ENCODE measurements at places on chromosomes 3 and 15.

DNA sequence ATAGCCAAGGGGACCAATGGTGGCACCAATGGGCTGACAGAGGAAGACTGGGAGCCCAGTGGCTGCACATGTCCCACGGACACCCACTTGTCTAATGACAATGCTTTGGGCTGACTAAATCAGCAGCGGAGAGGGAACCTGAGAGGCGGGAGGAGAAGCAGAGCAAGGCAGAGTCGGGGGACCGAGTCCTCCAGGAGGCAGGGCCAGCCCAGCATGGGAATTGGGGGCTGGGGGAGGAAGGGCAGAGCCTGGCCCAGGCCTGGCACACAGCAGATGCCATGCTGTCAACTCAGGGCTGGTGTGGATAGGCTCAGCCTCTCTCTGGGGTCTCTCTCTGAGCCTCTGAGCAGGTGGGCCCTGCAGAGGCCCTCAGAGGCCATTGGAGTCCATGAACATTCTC lies 78.4 kb upstream of the KLF13 start:
- DNase-seq, result no peak

DNA sequence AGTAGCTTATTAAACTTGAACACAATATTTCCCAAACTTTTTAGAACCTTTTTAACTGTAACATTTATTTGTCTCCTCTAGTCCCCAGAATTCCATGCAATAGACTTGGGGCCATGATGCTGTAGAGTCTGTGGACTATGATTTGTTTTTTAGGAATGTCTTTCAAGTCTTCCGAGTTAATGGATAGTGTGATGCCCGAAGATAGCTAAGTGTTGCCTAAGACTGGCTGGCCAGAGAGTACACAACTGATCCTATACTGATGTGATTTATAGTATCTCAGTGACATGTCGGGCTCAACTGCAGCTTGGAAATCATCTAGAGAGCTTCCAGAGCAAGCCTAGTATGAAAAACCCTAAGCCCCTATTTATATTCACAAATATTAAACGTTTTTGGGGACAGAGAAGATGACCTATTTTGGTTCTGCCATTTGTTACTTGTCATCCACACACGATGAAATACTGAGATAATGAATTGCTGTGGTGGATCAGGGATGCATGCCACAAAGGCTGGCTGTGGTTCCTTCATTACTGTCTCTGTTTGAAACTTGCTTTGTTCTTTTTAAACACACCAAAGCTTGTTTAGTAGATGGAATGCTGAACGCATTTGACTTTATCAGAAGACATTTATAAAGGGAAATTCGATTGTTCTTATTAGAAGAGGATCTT lies 507.4 kb downstream of the TAFA4 start:
- DNase-seq, result no peak

DNA sequence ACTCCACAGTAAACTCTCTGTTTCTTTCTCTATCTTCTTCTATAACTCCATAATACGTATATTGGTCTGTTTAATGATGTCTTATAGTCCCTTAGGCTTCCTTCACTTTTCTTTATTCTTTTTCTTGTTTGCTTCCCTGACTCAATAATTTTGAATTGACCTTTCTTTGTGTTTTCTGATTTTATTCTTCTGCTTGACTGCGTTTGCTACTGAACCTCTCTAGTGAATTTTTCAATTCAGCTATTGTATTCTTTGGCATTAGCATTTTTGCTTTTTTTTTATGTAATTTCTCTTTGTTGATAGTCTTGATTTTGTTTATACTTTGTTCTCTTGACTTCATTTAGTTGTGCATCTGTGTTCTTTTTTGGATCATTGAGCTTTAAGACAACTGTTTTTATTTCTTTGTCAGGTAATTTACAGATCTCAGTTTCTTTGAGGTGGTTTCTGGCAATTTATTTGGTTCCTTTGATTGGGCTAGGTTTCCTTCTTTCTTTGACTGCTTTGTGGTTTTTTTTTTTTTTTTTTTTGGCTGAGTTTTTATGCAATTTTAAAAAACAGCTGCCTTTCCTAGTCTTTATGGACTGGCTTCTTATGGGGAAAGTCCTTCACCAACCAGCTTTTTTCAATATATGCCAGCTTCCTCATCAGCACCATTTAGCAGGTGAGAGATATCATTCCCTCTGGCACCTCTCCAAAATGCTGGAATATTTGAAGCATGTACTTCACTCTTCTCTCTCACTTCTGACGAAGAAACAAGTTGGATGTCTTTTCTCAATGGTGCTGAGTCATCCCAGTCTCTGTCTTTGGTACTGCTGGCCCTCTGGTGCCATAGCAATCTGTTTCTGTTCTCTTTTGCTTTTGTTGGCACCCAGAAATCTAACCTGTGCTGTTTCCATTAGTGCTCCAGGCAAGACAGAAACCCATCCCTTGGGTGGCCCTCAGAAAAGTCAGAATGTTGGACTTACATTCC lies 17.6 kb downstream of the RSRC1 start:
- no peak for DNase-seq

DNA sequence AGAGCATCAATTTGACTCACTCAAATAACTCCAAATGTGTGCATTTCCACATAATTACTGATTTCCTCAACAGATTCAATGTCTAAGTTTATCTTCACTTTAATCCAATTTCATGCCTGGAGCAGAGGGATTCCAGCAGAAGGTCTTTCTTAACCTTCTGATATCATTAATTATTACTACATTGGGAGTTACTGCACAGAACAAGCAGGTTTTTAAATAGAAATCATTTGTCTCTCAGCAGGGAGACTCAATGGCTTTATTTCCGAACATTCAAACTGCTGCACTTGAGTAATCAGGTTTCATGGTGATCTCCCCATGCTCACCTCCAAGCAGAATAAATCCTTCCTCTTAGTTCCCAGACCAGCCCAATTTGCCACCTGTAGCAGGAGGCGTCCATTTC lies 264.8 kb upstream of the IGF1R start:
- no peak for DNase-seq

DNA sequence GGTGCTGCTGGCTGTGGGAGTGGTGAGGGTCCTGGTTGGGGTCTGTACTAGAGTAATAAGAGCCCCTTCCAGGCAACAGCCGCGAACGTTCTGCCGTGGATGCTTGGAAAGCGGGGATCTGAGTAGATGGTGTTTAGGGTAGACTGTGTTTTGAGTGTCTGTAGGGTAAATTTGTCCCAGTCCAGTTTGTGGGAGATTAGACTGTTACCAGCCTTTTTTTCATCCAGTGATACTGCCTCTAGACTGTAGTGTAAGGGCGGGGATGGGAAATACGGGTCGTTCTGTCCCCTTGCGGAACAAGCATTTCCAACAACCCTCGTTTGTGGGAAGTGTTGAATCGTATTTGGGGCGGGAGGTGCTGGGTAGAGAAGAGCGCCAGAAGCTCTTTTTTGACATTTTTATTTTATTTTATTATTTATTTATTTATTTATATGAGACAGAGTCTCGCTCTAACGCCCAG lies 424 bp downstream of the HAUS2 start:
- DNase-seq, result peak; percentile 12

GRCh38 chr3:182729903-182730674 lies 63.2 kb upstream of the ATP11B start:
- DNase-seq, result no peak

DNA sequence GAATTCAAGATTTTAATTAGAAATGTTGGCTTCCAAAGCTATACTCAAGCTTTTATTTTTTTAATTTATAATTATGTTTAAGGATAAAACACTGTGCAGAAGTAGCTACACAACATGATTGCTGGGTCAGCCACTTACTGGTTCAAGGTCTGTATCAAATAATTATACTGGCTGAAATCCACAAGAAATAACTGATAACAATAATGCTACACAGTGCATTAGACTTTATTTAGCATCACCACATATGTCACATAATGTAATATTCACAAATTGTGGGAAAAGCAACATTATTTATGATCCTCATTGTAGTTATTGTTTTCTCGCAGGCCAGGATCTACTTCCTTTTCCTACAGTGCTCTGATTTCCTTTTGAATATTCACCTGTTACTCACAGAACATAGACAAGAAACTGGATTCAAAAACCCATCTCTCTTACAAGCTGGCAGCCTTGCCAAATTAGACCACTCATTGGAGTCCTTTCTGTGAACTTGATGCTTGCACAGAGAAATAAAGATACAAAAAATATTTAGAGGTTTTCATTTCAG lies 161.7 kb downstream of the MECOM start:
- DNase-seq, result no peak

DNA sequence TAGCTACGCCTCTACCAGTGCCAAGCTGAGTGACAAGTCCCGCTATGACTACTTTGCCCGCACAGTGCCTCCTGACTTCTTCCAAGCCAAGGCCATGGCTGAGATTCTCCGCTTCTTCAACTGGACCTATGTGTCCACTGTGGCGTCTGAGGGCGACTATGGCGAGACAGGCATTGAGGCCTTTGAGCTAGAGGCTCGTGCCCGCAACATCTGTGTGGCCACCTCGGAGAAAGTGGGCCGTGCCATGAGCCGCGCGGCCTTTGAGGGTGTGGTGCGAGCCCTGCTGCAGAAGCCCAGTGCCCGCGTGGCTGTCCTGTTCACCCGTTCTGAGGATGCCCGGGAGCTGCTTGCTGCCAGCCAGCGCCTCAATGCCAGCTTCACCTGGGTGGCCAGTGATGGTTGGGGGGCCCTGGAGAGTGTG lies 5.7 kb downstream of the GRM2 start:
- no peak for DNase-seq

GRCh38 chr15:22806156-22806555 lies 19.7 kb downstream of the NIPA1 start:
- no peak for DNase-seq

DNA sequence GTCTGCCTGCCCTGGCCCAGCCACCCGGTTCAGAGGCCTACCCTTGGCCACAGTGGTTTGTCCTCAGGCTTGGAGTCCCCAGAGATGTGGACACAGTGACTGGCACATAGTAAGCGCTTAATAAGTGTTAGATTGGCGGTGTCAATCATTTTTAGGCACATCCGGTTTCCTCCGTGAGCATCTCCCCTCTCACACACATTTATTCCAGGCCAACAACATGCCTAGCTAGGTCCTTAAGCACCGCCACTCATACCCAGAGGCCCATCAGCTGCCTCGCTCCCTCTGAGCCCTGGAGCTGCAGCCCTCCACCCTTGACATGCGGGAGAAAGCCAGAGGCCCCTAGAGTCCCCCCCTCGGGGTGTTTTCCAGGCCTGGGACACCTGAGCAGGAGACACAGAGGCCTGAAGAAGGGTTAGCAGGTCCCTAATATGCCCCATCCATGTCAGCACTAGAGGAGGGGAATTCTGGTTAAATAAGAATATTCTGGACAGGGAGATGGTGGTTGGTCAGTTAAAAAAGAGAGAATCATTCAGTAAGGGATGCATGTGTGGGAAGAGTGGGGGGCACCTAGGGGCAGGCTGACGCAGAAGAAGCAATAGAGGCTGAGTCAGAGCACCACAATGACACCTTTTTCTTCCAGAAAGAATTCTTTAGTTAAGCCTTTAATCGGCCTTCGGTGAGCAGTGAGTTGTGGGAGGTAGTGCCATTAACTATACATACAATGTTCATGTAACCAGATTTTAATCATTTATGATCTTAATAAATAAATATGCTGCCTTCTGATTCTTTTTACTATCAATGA lies 22.3 kb downstream of the NR2F2 start:
- DNase-seq, result no peak

GRCh38 chr3:182438398-182438797 lies 354.9 kb upstream of the ATP11B start:
- no peak for DNase-seq

DNA sequence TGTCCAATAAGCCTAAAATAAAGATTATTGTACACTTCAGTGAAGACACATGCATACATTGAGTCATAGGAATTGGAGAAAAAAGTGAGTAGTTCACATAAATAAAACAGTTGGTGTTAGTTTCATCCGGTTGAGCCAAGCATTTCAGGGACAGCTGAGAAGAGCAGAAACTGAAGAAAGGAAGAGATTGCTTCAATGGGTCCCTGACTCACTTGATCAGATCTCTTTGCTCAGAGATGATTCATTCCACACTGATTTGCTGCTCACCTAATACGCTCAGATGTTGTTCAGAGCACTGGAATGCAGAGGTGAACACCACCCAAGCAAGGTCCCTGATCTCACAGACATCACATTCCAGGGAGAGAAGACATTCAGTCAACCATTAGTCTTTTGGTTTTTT lies 93.7 kb downstream of the RAD18 start:
- DNase-seq, result peak; percentile 41

DNA sequence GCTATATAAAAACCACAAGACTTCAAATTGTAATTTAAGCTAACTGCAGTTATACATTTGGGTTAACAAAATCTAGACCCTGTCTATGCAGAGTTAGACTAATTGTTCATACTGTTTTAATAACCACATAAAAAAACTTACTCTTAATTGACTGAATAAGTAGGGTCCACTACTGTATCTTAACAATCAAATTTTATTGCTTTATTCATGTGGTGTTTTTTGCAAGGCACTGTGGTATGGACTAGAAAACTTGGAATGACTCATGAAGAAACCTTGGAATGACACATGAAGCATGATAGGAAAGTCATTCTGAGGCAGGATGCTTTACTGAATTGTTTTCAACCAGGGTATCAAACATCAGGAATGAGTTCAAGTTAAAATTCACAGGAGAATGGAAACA lies 2.3 kb downstream of the SERP1 start:
- no peak for DNase-seq

DNA sequence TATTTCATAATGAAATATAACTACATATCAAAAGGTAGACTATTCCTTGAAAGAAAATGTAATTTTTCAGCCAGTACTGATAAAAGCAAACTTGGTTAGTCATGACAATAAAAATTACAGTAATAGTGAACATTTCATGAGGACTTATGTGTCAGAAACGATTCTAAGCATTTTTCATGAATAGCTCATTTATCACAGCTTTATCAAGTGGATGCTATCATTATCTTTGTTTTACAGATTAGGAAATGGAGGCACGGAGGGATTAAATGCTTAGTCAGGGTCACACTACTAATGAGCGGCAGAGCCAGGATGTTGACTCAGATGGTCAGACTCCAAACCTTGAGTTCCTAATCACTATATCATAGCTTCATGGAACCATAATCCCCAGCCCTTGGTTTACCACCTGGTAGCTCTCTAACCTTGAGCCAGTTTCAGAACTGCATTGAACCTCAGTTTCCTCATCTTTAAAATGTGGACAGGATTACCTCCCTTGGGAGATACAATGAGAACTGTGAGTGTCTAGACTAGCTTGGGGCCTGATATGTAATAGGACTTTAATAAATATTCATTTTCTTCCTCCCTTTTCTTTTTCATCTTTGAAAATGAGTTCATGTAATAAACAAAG lies 85.4 kb downstream of the TNIK start:
- DNase-seq, result no peak

DNA sequence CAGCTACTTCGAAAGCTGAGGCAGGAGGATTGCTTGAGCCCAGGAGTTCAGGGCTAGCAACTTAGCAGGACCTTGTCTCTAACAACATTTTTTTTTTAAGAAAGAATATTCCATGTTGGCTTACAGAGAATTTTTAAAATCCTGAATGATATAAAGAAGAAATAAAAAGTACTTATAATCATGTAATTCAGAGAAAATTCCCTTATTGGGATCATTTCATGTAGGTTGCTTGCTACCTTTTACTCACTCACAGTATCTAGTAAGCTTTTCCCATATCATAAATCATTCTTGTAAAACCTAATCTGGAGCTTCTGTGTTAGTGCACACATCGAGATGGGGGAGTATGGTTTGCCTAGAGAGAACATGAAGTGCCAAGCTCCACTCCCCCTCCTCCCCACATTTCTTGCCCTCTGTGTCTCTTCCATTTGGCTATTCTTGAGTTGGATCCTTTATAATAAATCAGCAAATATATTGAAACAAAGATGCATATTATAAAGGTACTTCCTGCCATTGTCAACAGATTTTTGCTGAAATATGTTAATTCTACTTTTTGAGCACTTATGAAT lies 13.6 kb downstream of the TF start:
- DNase-seq, result no peak

GRCh38 chr15:77839970-77840905 lies 207.5 kb upstream of the LINGO1 start:
- DNase-seq, result no peak

GRCh38 chr3:88713233-88713691 lies 394.2 kb upstream of the EPHA3 start:
- DNase-seq, result no peak
